ENCODE measurements at places on chromosomes 7 and 10.

DNA sequence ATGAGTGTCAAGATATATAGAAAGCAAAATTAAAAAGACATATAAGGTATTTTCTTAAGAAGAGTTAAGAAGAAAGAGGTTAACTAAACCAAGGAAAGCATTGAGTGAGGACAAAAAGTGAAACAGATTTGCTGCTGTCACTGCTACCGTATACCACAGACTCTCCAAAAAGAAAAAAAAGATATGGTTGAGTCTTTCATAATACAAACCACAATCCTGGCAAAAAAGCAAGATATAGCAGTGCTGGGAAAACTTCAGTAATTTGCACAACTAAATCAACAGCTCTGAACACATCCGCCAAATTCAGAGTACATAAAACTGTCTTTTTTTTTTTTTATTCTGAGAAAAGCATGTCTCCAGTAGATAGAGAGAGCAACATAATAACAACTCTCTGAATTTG lies 114.7 kb downstream of the ETV1 start:
- DNase-seq, result no peak

- no peak for DNase-seq
These were observed 47.5 kb downstream of the CARD11 start for GRCh38 chr7:2996141-2996540.

DNA sequence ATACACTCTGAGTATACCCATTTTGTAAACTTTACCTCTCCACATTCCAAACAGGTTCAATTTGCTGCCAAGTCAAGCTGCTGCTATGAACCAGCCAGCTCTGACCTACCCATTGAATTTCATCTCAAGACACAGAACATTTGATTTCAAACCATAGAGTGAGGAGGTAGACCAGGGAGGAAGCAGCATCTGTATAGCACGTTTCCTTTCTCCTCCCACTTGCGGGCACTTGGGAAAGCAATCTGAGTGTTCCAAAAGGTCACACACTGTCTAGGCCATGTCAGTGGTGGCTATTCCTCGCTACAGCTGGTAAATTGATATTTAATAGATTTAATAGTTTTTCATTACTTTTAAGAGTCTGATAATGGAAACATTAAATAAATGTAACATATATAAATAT lies 147.8 kb upstream of the EEPD1 start:
- no peak for DNase-seq

DNA sequence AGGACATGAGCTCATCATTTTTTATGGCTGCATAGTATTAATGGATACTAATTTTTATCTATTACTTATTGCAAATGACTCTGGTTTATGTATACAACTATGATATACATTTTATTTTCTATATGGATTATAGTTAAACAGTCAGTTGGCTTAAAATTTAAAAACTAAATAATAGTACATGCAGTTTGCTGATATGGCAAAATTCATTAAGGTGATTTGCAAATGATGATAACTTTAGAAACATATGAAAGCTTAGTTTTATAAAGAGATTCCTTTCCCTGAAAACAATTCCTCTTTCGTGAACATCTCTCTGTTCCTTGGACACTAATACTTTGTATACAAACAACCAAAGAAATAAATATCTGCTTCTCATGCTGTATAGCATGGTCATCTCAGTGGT lies 165.5 kb upstream of the SEMA3E start:
- no peak for DNase-seq

GRCh38 chr7:131042269-131043160 lies 285.2 kb upstream of the MKLN1 start:
- DNase-seq, result no peak

- no peak for DNase-seq
These were observed 174.3 kb downstream of the EMX2 start for GRCh38 chr10:117716889-117717288.

DNA sequence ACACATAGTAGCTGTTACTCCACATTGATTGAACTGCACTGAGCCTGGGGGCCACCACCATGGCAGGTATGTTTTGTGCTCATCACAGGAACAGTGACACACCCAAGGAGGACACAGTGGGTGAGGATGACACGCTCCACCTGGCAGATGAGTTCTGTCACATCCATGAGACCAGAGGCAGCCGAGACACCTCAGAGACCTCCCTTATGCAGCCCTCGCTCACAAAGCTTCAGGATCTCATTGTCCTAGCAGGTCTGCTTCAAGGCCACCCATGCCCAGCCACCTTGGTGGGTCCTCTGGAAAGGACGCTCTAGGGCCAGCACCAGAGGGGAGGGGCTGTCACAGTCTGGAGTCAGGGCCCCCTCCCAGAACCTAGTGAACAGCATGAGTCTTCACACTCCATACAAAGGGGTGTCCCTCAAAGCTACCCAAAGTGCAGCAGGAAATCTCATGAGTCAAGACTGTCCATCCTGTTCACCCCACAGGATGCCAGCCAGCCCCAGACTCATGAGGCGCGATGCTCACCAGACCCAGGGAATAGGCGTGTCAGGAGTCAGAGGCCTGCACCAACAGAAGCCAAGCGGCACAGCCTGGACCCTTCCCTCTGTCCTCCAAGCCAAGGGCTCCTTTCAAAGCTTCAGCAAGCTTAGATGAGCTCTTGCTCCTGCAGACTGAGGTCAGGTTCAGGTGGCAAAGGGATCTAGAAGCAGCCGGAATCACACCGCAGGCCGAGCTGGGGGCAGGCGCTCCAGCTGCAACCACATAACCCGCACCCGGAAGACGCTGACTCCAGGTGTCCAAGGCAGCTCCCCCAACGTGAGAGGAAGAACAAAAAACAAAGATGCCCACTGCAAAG lies 9.6 kb downstream of the FAM53B start:
- DNase-seq, result no peak

DNA sequence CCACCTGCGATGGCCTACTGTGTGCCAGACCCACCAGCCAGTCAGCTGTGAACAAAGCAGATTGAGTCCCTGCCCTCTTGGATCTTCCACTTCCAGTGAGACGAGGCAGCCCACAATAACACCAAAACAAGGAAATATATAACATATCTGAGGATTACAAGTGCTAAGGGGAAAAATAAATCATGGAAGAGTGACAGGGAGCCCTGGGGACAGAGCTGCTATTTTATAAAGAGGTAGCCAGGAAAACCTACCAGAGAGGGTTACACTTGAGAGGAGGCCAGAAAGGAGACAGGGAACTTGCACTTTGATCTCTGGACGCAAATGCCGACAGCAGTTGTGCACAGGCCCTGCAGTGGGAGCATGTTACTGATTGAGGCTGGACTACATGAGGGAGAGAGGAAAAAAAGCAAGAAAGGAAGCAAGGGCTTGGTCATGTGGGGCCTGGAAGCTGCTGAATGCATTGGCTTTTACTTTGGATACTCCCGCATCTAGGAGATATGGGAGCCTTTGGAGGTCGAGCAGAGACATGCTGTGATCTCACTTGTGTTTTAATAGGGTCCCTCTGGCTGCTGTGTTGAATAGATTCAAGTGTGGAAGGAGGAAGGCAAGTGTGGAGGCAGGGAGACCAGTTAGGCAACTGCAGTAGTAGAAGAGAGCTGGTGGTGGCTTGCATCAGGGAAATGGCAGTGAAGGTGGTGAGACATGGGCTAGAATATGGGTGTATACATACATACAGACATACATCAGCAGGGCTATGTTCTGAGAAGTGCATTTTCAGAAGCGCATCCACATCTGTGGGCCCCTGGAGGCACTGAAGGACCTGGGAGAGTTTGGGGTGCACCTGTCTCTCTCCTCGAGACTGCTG lies 26.2 kb downstream of the MINDY4 start:
- DNase-seq, result no peak

GRCh38 chr7:54680377-54681005 lies 78.5 kb downstream of the SEC61G start:
- no peak for DNase-seq

DNA sequence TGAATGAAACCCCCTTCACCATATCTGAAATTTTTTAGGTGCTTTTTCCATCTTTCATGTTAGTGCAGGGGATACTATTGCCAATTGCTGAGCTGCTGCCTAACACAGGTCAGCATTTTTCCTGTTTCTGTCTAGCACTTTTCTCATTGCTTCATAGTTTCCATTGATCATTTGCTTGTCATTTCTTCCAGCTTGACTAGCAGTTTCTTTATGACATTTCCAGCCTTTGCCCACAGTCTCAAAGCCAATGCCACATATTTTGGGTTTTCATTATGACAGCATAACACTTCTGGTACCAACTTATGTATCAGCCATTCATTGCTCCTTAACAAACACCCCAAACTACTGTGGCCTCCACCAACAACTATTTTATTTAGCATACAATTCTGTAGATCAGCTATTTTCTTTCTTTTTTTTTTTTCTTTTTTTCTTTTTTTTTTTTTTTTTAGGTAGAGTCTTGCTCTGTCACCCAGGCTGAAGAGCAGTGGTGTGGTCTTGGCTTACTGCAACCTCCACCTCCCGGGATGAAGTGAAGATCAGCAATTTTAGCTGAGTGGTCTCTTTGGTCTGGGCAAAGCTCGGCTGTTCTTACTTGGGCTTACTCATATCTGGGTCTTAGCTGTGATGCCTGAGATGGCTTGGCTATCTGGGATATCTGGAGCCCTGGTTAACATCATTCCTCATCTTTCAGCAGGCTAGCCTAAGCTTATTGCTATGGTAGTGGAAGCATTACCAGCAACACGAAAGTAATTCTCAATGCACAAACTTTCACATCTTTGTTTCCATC lies 102.3 kb downstream of the EPC1 start:
- DNase-seq, result no peak

GRCh38 chr7:98079891-98080648 lies 26.6 kb upstream of the LMTK2 start:
- no peak for DNase-seq

DNA sequence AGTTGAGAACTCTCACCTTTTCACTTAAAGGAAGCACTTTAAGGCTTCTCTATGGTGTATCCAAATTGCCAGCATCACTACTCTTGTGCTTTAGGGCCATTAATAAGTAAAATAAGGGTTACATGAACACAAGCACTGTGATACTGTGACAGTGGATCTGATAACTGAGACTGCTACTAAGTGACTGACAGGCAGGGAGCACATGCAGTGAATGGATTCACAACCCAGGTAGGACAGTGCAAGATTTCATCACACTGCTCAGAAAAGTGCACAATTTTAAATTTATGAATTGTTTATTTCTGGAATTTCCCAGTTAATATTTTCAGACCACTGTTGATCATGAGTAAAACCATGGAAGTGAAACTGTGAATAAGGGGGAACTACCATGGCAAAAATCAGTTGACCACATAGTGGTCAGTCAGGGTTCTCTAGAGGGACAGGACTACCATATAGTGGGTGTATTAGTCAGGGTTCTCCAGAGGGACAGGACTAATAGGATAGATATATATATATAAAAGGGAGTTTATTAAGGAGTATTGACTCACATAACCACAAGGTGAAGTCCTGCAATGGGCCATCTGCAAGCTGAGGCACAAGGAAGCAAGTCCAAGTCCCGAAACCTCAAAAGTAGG lies 20.9 kb upstream of the CYP51A1 start:
- DNase-seq, result no peak

GRCh38 chr7:142319970-142320369 lies 62.1 kb upstream of the PRSS58 start:
- peak; percentile 29 for DNase-seq

- no peak for DNase-seq
These were observed 94.8 kb downstream of the GRK5 start for GRCh38 chr10:119302172-119302571.

- no peak for DNase-seq
These were observed 305.1 kb downstream of the FGFR2 start for GRCh38 chr10:121293110-121293509.

- DNase-seq, result no peak
These were observed 222.5 kb upstream of the TCERG1L start for GRCh38 chr10:131533846-131534526.

DNA sequence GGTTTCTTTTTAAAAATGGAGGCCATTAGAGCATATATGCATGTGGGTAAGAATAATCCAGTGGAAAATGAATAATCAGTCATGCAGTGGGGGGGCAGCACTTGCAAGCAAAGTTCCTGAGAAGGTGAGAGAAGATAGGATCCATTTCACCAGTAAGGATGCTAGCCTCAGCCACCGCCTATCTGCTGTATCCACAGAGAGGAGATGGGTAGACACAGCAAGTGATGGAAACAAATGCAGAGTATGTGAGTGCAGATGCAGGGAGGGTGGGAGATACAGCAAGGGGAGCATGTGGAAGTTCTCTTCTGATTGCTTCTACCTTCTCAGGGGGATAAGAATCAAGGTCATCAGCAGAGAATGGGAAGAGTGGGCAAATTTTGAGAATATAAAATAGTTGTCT lies 171.4 kb upstream of the PDE1C start:
- no peak for DNase-seq

- no peak for DNase-seq
These were observed 259.3 kb downstream of the HTR7 start for GRCh38 chr10:90598513-90598912.

GRCh38 chr7:84302949-84303348 lies 108.4 kb upstream of the SEMA3A start:
- DNase-seq, result no peak

GRCh38 chr10:124564881-124565280 lies 103.3 kb downstream of the LHPP start:
- DNase-seq, result no peak

All from stimulated activated CD4-positive, alpha-beta T cell treated with anti-CD3 and anti-CD28 coated beads, Interleukin-12 subunit alpha, Interleukin-12 subunit beta, amount 100 ng/mL, for 4 hours (primary cell).